ENCODE measurements at places on chromosomes 7 and 10.

- DNase-seq = no peak
These were observed 24.6 kb downstream of the VSIR start for GRCh38 chr10:71748671-71749191.

GRCh38 chr7:51121036-51121790 is 195.4 kb downstream of the COBL start:
- no peak for DNase-seq

- no peak for DNase-seq
These were observed 11.1 kb downstream of the SFRP5 start for GRCh38 chr10:97760461-97761257.

- DNase-seq = no peak
These were observed 125.1 kb upstream of the JCAD start for GRCh38 chr10:30184397-30185033.

DNA sequence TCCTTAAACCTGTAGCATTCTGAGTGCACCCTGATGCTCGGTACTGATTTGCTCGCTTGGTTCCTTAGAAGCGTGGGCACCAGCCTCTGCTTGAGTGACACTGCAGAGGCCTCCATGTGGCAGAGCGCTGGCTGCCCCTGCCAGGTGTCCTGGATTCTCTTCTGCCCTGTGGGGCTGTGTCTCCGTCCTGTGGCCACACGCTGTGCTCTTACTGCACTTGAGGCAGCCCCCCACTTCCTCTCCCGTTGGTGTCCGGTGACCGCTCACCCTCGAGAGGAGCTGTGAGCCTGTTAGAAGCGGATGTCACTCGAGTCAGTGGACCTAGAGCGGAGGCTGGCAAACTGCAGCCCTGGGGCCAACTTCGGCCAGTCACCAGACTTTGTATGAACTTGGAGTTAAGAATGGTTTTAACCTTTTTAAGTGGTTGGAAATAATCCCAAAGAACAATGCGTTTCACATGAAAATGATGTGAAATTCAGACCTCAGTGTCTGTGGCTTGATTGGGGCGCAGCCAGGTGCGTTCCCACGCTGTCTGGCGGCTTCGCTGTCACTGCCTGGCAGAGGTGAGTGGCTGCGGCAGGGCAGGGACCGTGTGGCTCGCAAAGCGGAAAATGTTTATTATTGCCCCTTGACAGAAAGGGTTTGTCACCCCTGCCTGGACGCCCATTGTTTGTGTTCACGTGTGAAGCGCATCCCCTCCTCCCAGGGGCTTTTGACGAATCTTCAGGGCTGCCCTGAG is 114.6 kb downstream of the CYTH3 start:
- DNase-seq = no peak

- no peak for DNase-seq
These were observed 1.6 kb downstream of the IDI2 start for GRCh38 chr10:1024103-1024502.

DNA sequence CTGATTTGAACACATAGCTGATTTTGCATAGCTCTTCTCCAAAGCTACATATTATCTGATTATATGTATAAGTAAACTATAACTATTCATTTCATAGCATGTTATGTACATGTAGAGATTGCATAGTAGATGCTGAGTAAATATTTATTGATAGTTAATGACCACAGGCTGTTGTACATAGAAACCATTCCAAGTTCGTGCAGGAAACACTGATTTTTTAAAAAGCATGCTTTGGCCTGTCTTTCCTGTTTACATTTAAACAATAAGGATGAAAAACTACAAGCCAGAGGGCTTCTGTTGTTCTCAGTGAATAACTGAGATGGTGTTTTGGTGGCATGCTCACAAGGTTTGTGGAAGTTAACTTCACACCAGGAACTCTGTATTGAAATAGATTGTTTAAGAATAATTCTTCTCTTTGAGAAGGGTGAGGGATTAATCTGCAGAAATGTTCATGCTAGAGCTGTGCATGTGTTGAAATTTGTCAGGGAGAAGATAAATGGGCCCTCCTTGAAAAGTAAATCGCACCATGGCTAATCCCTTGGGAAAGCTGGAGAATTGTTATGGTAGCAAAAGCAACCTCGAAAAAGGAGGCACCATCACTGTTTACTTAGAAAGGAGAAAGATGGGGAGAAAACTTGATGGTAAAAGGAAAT is 120.2 kb upstream of the SP8 start:
- no peak for DNase-seq

DNA sequence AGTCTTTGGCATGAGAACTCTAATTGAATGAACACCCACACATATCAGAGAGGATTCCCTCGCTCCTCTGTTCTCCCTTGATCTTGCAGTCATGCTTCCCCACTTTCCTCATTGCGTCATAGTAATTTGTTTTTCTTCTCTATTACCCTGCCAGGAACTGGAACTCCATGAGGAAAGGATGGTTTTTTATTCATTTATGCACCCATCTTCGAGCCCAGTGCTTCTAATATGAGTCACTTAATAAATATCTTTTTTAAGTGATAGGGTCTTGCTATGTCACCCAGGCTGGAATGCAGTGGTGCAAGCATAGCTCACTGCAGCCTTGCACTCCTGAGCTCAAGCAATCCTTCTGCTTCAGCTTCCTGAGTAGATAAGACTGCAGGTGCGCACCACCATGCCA is 83.5 kb downstream of the OTUD1 start:
- DNase-seq = no peak

- DNase-seq = no peak
These were observed 987.9 kb downstream of the KCNMA1 start for GRCh38 chr10:76649723-76650127.

- no peak for DNase-seq
These were observed 11.4 kb downstream of the SH3PXD2A start for GRCh38 chr10:103843854-103844570.

DNA sequence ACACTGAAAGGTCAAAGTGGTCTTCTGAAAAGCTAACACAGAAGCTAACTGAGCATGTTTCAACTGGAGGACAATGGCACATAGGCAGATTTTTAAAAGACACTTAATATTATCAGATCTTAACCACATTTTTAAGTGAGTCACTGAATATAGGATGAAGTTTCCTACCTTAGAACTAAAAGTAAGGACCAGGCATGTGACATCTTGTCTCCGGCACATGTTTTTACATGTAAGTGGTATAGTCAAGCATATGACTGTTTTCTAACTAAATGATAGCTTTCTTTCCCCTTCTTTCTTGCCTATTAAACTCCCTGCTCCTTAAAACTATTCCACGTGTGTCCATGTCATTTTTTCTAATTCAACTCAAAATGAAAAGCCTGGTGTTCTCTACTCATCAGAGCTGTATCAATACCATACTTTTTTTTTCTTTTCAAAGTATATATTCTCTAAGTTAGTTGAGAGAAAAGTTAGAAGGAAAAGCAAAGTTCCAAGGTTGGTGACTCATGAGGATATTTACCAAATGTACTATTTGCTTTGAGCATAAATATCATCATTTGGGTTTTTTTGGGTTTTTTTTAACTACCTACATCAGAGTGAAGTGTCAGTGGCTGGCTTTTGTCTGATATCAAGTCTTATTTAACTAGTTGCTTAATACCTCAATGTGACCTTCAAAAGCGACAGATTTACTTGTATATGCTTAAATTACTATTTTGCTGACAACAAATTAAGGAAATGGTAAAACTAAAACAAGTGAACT is 127.5 kb downstream of the CRPPA start:
- no peak for DNase-seq

DNA sequence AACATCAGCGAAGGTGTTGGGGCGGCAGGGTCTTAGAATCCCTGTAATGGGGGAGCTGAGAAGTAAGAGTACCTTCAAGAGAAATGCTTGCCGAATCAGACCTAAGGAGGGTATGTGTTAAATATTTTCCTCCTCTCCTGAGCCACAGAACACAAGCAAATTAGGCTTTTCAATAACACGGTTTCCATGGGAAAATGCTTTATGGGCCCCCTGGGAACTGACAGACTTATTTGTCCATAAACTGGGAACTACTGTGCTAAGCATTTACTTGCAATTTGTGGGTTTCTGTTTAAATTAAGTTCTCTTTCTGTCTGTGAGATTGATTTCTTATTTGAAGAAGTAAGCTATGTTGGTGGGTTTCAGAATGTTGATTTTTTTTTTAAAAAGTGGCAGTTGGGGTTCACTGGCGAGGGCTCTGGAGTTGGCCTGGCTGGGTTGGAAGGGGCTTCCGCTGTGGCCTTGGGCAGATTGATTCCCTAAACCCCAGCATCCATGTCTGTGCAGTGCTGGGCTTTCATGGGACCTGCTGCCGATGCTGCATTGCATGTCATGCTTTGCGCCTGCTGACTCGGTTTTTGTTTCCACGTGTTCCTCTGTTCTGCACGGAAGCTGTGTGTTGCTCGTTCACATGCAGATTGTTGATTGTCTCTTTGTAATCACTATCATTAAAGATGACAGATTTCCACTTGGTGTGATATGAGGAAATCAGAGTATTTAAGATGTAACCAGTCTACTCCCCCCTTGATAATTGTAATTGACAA is 7.2 kb downstream of the RBM17 start:
- DNase-seq = no peak

DNA sequence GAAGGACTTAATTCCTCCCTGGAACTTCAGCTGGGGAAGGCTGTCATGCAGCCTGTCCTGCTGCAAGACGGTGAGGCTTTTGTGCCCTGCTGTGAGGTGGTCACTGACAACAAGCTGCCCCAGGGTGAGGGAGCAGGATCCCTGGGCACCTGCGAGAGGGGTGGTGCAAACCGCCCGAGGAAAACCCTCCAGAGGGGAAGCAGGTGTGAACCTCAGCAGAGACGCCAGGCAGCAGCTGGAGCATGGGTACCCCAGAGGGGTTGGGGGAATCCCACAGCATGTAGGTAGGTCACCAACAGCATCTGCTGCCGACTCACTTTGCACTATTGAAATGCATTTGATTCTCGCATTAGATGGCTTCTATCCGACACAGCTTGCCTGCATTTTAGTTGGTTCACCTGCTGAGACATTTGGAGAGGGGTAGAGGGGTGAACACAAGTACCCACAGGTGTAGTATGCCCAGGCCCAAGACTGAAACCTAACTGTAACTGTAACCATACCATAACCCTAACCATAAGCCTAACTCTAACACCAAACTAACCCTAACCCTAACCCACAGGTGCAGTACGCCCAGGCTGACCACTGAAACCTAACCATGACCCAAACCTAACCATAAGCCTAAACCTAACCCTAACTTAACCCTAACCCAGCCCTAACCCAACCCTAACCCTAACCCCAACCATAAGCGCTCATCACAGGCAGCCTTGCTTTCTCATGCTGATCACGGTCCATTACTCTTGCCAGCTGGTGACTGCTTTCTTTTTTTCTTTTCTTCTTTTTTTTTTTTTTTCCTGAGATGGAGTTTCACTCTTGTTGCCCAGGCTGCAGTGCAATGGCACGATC is 85.9 kb downstream of the ELFN1 start:
- no peak for DNase-seq

- DNase-seq = no peak
These were observed 3.7 kb downstream of the VIM start for GRCh38 chr10:17231788-17232187.

- no peak for DNase-seq
These were observed 60.1 kb downstream of the DIP2C start for GRCh38 chr10:629186-629998.

DNA sequence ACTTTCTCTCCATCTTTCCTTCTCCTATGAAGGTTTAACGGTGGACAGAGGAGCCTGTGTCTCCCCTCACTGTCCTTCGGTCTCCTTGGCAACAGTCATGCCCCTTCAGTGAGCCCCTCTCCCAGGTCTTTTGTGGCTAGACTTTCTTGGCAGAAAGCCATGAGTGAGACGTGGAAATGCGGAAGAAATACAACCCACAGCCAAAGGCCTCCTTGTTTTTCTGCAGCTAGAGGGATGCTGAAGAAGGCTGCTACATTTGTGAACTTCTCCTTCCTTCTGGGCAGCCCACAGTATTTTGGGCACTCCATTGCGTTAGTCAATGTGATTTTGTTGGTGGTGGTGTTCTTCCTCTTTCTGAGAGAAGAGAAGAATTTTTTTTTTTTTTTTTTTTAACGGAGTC is 333.7 kb upstream of the PODXL start:
- DNase-seq = no peak

DNA sequence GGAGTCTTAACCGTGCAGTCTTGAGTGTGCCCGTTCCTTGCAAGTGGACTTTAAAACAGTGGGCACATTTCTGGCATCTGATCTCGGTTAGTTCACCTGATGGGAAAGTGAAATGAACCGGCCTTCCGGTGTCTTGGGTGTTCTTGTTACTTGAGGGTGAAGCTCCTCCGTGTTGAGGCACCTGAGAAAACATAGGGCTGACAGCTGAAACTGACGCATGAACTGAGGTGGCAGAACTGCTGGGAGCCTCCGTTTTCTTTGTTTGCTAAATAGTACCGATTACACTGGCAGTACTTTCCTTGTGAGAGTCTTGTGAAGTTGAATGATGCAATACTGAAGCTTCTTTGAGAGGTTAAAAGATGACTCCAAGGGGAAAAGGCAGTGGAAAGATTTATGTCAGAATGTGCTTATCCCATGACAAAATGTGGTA is 62.8 kb upstream of the SAMD8 start:
- DNase-seq = no peak

GRCh38 chr10:14774797-14775196 is at the start of gene FAM107B:
Gene FAM107B (minus strand): TSS chr10:14774897. CDS start chr10:14774663, 234 bp downstream.
- no peak for DNase-seq

GRCh38 chr10:85148693-85149640 is 820.6 kb downstream of the CCSER2 start:
- no peak for DNase-seq

DNA sequence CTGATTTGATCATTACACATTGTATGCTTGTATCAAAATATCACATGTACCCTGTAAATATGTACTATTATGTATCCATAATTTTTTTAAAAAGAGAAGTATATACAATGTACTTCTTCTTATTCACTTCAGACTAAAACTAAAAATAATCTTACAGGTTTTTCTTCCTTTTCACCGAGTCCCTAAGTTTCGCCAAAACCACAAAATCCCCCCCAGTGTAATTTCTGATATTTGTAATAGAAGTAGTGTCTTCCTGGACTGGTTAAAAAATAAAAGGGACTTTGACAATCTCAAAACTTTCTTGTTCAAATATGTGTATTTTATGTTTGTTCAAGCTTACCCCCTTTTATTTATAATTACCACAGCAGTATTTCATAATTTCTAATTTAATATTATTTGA is 23.9 kb downstream of the EPC1 start:
- no peak for DNase-seq

All from cortex of kidney (tissue), 1 donor.